ENCODE measurements at places on chromosomes 5 and 9. TPM values are rescaled to one million over a fixed set of nuclear protein-coding genes. Genes with fewer than 3 reads are reported as not detected.
A peak's percentile ranks its signal among the peaks of the same experiment; 100 is the strongest.

- DNase-seq, result no peak
Measured at GRCh38 chr5:38069360-38069759, 189.0 kb upstream of the EGFLAM start.

- DNase-seq, result no peak
Measured at GRCh38 chr9:131031005-131031641, 22.1 kb downstream of the LAMC3 start.

GRCh38 chr5:35230038-35230611 is at the start of gene PRLR:
Gene PRLR, minus strand, starts transcription at chr5:35230487. Its CDS starts 140,867 bp downstream, at chr5:35089620.
- no peak for DNase-seq

DNA sequence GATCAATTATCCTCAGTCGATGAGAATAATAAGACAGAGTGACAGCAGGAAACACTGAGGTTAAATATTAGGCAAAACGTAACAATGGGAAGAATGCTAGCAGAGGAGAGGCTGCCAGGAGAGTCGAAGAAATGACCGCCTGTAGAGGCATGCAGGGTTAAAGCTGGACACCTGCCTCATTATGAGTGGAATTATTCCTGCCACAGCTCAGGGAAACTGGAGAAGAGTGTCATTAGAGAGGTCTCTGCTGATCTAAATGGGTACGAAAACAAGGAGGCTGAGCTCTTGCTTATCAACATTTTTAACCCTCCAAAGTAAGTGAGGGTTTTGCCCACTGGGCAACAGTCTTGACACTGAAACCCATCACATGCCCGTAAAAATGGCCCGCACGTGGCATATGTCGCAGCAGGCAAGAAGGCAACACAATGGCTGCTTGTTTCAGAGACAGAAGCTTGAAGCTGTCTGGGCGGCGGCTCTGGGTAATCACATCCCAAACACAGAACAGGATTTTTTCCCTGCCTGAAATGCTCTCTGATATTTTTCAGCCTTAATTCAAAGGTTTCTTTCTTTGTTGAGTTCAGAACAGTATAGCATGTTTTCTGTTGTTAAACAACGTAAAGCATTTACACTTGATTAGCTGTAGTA is 118.7 kb downstream of the MED27 start:
- no peak for DNase-seq

- DNase-seq, result no peak
Measured at GRCh38 chr5:71587766-71588532, 809 bp downstream of the MCCC2 start.

DNA sequence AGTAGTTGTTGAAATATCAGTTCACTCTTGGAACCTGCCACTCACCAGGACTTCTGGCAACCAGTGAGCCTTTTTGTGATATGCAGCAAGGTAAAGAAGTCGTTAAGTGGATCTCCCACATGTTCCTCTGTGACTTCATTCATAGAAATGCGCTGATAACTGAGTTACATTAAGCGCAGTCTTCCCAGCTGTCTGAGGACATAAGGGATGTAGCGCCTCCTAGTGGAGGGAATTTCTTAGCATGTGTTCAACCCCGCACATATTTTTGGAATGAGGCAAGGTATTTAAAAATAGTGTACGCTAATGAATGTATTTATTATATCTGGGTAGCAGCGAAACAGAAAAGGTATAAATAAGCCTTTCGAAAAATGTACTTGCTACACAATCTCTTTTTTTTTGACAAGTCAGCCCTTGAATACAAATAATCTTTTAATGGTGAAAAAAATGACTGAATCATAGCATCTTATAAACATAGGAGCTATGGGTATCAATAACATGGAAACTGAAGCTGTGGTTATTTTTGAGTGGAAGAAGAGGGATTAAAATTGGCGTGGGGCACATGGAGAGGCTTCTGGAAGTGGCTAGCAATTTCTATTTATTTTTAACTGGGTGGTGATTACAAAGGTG is 38.0 kb downstream of the PALM2AKAP2 start:
- peak; percentile 87 for DNase-seq

DNA sequence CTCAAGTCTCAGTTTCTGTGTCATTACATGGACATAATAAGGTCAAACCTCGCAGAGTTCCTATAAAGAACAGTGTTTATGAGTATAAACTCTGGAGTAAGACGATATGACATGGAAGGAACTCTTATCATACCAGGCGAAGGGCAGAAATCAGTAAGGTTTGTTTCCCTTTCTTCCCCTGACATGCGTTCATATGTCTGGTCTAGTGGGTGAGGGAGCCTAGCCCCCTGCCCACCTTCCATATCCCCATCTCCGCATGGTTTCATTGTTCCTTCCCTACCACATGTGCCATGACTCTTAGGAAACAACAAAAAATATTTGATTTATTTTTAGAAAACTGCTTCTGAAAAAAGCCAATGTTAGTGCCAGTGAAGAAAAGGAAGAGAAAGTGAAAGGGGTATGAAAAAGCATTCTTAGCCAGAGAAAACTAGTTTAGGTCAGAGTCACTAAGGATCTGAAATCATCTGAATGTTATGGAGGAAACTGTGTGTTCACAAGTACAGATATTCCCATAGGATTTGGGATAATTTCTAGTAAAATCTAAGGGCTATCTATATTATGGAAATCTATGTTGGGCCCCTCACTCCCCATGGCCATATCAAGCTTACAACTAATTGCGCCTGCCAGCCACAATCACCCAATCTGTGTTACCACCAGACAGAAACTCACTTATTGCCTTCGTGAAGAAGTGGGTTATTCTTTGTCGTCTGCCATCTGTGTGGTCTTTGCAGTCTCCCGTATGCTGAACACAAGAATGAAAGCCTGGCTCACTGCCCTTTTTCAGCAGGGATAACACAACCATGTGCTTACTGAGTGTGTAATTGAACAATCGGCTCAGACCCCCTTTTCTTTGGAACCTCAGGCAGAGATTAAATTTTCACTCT is 19.9 kb upstream of the HMHB1 start:
- no peak for DNase-seq

DNA sequence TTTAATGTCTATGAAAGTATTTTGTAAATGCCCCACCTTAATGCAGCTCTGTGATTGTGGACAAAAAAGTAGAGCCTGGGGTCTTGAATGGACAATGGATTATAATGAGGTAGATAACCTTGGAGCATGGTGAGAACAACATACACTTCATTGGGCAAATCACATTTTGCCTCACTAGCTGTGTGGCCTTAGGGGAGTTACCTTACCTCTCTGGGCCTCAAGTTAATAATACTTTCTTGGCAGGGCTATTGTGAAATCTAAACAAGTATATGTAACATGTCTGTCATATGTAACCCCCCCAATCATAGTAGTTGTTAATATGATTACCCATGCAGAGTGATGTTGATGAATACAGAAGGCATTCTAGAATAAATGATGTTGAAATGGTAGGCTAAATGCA is 213.6 kb upstream of the ANKRD55 start:
- DNase-seq, result no peak

- no peak for DNase-seq
Measured at GRCh38 chr9:1319436-1319835, 269.3 kb downstream of the DMRT2 start.

DNA sequence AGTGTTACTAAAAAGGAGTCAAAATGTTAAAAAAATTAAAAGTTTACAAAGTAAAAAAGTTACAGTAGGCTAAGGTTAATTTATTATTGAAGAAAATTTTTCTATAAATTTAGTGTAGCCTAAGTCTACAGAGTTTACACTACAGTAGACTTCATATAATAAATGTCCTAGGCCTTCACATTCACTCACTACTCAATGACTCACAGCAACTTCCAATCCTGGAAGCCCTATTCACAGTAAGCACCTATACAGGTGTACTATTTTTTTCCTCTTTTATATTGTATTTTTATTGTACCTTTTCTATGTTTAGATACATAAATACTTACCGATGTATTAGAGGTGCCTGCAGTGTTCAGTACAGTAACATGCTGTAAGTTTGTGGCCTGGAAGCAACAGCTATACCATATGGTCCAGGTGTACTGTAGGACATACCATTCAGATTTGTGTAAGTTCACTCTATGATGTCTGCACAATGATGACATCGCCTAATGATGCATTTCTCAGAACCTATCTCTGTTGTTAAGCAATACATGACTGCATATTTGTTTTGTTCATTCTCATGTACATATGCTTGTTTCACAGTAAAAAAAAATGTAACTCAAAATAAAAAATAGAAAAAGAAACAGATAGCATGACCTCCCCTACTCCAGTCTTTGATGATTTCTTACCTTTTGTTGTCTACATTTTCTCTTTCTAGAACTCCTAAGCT is 64.7 kb downstream of the NR3C1 start:
- peak; percentile 50 for DNase-seq

DNA sequence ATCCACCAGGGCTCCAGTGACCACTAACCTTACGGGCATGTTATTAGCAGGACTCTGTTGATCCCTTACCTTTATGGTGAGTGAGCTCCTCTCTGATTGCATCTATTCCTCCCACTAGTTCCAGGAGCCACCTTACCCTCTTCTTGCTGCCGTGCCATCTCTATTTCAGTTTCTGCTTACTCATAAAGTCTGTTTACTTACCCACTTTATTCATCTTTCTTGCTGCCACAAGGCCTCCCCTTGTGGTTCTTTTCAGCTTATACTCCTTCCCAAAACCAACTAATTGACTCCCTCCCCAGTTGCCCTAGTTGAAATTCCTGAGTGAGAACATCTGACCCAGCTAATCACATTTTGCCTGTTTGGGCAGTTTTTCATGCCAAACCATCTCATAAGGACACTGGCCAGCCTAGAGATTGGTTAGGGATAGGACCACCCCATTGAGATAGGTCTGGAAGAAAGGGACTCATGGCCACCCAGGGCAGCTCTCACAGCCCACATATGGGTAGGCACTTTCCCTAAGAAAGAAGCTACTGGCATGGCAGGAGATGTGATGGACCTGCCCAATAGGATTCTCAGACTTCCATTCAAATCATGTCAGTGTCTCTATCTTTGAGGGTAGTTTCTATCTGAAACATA is 412.7 kb downstream of the EFNA5 start:
- DNase-seq, result no peak

DNA sequence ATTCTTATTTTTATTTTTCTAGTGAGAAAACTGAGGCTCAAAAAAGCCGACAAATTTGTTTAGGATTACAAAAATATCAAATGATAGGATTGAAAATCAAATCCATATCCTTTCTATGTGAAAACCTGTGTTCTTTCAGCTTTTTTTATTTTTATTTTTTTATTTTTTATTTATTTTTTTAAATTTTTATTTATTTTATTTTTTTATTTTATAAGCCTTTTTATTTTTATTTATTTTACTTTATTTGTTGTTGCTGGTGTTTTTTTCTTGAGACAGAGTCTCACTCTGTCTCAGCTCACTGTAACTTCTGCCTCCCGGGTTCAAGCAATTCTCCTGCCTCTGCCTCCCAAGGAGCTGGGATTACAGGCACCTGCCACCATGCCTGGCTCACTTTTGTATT is 45.4 kb upstream of the CDKN2B start:
- DNase-seq, result no peak

CDC25C gene
- total RNA-seq, result 7.9 TPM

PLPP7 gene
- total RNA-seq, result not detected

REEP2 gene
- 3.5 TPM for total RNA-seq

CER1 gene
- not detected for total RNA-seq

HOMER1 gene
- total RNA-seq, result 13.8 TPM
